ENCODE measurements at places on chromosomes 1 and 21.

- DNase-seq, result peak; percentile 68
These were observed at the start of gene SV2A for GRCh38 chr1:149917571-149918144. Gene SV2A, minus strand, starts transcription at chr1:149917844. Its CDS starts 4,004 bp downstream, at chr1:149913840.

DNA sequence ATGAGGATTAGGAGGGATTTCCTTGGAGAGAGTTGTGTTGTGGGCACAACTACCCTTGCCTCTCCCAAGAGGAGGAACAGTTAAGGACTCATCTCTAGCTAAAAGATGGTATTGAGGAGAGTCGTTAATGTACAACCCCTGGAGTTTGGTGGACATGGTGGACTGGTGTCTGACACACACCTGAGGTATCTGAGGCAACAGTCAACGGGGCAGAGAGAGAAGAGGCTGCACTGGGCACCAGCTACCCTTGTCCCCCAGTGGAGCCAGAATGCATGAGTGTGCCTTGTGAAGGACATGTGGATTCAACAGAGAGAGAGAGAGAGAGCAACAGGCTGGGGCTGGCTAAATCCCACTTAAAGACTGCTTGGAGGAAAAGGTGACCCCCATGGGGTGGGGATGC, 13.0 kb downstream of the RAB7B start:
- DNase-seq, result no peak

DNA sequence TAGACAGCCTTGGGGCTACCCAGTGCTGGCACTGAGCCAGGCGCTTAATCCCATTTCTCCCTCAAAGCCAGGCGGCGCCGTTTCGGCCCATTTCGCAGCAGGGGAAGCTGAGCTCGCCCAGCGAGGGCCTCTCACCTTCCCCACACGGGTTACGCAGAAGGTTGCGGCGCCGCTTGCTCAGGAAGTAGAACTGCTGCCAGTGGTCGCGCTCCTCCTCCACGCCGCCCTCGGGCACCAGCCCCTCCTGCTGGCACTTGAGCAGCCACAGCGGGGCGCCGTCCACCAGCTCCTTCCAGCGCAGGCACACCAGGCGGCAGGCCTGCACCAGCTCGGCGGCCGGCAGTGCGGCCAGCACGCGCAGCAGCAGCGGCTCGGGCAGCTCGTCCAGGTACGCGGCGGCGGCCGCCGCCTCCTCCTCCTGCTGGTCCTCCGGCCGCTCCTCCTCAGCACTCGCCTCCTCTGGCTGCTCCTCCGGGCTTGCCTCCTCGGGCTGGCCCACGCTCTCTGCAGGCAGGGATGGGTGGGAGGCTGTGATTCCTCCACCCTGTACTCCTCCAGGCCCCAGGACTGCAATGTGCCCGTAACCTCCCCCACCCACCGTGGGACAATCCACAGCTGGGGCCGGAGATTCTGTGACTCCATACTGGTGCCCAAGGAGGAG, 3.8 kb downstream of the FBXO2 start:
- DNase-seq, result peak; percentile 90

DNA sequence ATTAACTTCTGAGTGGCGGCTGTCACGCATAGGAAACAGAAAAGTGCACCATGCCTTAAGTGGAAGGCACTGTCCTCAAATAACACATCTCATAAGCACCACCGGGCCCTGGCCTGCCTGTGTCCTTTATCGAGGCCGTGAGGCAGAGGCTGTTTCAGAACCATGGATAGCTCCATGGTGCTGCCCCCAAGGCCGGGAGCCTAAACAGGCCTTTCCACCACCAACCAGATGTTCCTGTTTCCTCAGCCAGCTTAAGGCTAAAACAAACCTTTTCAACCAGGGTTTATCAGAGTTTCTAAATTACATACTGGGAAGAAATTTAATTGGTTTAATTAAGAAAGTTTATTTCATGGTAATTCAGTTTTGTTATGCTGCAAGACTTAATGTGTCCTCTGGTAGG, 114.4 kb downstream of the DMRTA2 start:
- no peak for DNase-seq

- no peak for DNase-seq
These were observed at the start of gene DMRTB1 for GRCh38 chr1:53459321-53460175. Gene DMRTB1, plus strand, starts transcription at chr1:53459399. Its CDS starts 55 bp downstream, at chr1:53459454.

- DNase-seq, result no peak
These were observed 517.2 kb upstream of the NR5A2 start for GRCh38 chr1:199510314-199510713.

DNA sequence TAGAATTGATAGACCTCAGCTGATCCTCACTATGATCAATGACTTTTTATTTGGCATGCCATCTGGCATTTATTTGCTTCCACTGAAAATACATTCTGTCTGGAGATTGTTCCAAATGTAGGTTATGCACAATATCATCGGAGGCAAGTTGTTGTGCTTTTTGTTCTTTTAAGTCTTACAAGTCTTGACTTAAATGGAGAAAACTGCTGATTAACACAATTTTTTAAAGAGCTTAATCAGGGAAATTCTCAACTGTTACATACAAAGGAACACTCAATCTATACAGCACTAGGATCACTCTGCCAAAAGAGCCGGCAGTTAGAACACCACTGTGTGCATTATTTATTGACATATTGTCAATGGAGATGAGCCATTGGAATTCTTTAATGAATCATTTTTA, 19.2 kb downstream of the CYYR1 start:
- DNase-seq, result no peak

GRCh38 chr21:26123012-26123411, 47.6 kb downstream of the APP start:
- DNase-seq, result no peak

GRCh38 chr1:175870217-175870616, 126.8 kb upstream of the TNR start:
- DNase-seq, result no peak

DNA sequence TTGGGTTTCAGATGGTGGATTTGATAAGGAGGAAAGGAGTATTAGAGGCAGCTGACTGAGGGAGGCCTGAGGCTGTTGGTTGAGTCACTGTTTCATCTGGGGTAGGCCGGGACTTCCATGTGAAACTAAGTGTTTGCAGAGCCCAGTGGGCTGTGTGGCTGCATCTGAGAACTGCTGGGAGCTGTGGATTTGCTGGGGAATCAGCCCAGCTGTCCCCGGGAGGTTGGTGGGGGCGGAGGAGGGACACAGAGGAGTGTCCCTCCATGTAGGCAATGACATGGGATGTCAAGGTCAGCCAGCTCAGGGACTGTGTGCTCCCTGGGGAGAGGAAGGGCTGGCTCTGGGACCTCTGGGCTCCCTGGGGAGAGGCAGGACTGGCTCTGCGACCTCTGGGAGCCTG, 36.4 kb downstream of the SLC2A7 start:
- DNase-seq, result peak; percentile 57

DNA sequence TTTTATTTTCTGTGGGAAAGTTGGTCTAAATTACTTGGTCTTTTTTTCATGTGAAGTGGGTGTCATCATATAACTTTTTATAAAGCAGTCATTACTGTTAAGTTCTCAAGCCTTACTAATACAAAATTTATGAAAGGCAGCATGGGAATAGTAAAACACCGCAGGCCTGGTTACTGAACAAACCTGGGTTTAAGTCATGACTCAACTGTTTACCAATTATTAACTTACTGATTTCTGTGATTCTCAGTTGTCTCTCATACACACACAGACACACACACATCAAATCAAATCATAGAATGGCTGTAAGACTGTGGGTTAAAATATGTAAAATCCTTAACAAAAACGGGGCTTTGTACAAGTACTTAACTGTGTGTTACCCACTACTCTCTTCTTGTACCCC, 14.6 kb downstream of the MAEL start:
- DNase-seq, result no peak

DNA sequence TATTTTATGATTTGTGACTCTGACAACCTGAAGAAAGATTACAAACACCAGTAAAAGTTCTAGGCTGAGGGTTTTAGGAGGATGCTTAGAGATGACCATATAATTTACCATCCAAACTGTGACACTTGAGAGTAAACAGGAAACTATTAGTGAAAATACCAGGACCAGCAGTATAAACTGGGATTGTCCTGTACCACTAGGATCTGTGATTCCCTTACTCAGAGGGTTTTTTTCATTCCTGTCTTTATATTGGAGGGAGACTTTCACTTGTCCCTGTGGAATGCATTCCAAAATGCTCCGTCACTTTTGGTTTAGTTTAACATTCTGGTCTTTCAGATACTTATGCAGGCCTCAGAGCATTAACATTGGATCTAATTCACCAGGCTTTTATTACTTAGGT, 482.9 kb downstream of the PTBP2 start:
- DNase-seq, result no peak

DNA sequence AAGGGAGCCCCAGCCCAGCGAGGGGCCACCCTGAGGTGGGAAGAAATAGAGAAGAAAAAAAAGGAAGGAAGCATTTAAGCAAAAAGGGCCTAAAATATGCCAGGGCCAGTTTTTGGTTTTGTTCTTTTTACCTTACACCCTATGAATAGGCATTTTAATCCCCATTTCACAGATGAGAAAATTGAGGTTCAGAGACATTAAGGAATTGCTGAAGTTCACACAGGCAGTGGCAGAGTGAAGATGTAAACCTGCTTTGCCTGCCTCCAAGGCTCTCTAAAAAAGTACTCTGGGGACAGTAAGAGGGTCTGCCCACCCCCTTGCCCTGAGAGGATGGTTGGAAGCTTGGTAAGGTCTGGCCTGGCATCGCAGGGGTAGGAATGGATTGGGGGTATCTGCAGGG, 19.8 kb downstream of the RAP1GAP start:
- DNase-seq, result no peak

DNA sequence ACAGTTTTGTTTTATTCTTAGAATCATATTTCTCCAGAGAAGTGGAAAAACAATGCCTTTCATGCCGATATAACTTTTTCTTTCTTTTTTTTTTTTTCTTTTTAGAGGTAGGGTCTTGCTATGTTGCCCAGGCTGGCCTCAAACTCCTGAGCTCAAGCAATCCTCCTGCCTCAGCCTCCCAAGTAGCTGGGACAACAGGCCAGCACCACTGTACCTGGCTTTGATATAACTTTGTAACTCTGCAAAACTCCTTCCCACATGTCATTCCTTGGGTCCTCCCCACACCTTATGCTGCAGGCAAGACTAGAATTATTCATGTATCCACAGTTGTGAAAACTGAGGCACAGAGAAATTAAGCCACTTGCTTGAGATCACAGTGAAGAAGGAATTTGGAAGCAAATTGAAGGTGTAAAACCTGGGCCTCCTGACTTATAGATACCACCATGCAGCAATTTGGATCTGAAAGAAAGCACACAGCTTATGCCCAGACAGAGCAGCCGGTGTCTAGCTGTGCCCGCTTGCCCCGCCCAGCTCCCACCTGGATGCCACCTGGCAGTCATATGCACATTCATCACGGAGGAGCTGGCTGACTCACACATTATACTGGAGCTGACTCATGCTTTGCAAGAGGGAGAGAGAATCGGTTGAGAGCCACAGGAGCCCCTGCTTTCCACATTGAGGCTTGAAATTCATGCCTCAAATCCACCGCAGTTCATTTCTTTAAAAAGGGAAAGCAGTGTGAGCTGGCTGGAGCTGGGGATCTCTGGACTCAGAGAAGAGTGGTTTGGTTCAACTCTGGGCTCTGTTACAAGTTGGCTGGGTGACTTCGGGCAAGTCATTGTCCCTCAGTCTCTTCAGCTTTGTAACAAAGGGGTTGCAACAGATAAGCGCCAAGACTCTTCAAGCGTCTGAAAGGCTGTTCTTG, 8.3 kb upstream of the SLC2A1 start:
- DNase-seq, result no peak

DNA sequence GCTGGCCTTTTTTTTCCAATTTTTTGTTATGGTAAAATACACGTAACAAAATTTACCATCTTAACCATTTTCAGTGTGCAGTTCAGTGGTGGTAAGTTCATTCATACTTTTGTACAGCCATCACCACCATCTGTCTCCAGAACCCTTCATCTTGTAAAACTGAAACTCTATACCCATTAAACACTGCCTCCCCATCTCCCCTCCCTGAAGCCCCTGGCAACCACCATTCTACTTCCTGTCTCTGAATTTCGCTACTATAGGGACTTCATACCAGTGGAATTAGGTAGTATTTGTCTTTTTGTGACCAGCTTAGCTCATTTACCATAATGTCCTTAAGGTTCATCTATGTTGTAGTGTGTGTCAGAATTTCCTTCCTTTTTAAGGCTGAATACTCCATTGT, 8.7 kb downstream of the PKNOX1 start:
- no peak for DNase-seq

DNA sequence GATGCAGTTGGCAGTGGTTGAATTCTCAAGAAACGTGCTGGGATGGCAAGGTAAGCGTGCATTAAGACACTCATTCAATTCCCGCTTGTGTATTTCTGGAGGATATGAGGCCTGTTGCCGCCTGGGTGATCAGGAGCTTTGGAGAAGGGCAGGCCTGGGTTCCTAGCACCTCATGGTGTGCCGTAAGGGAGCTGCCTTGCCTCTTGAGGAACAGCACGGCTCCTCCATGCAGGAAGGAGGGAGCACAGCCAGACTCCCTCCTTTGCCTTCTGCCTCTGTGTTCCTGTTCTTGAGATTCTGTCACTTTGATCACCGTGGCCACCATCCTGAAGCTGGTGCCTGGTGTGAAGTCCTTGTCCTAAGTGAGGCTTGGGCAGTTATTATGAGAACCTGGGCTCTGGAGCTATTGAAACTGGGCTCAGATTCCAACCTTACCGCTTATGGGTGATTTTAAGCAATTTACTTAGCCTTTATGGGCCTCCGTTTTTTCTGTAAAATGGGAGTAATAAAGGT, 18.3 kb downstream of the SLFNL1 start:
- no peak for DNase-seq

DNA sequence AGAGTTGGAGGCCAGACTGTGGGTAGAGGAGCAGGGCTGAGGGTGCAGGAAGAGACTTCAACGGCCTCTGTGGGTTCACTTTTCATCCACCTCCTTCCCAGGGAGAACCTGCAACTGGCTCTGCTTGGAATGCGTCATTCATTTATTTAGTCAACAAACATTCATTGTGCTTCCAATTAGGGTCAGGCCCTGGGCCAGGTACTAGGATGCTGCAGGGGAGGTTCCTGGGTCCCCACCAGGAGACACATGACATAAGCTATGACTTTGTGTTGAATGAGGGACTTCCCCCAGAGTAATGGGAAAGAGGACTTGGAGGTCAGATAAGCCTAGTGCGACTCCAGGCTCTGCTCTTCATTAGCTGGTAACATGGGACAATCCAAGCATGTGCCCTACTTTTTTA, 46.3 kb upstream of the RPL11 start:
- no peak for DNase-seq

- DNase-seq, result no peak
These were observed 1.7 kb downstream of the CSF1 start for GRCh38 chr1:109912214-109912861.

GRCh38 chr1:208850442-208850841, 606.3 kb upstream of the PLXNA2 start:
- DNase-seq, result no peak

DNA sequence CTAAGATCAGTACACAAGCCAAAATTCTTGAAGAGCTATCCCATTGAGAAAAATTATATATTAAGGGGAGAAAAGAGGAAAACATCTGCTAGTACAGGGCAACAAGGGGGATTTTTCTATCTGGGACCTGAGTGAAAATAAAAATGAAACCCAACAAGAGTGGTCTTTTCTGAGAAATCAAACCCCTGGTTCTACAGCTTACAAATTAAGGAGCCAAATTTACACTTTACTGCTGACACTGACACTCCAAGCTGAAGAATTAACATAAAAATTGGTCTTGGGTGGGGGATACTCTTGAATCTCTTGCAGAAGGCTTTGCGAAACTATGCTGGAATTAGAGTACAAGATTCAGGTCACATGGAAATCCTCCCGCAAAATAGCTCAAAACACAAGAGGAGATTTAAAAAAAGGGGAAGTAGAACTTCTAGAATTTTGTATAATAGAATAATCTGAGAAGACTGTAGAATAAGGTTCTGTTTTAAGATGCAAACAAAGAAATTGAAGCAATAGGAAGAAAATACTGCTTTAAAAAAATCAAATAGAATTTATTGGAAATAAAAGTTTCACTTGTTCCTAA, 32.1 kb upstream of the HSPA13 start:
- no peak for DNase-seq

GRCh38 chr1:46643368-46643775, 24.8 kb downstream of the ATPAF1 start:
- no peak for DNase-seq
